ENCODE measurements at places on chromosomes 16 and 17.

DNA sequence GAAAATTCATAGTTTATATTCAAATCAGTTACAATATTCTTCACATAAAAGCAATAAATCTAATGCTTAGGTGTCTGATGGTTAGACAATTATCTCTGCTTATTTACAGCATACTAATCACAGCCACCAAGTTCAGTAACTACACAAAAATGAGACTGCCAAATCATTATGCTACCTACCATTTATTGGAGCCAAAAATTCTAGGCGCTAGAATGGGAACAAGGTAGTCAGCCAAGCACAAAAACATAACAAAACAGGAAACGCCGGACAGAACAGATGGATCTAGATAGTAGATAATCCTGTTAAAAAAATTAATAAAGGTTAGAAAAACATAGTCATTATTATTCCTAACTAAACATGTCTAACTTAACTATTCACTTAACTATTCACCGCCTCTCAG is 3.6 kb downstream of the ARL6IP1 start:
- DNase-seq: no peak

GRCh38 chr17:69764146-69764545 is 310.9 kb upstream of the KCNJ16 start:
- no peak for DNase-seq

GRCh38 chr17:50916026-50916707 is 50.0 kb upstream of the TOB1 start:
- DNase-seq: no peak

DNA sequence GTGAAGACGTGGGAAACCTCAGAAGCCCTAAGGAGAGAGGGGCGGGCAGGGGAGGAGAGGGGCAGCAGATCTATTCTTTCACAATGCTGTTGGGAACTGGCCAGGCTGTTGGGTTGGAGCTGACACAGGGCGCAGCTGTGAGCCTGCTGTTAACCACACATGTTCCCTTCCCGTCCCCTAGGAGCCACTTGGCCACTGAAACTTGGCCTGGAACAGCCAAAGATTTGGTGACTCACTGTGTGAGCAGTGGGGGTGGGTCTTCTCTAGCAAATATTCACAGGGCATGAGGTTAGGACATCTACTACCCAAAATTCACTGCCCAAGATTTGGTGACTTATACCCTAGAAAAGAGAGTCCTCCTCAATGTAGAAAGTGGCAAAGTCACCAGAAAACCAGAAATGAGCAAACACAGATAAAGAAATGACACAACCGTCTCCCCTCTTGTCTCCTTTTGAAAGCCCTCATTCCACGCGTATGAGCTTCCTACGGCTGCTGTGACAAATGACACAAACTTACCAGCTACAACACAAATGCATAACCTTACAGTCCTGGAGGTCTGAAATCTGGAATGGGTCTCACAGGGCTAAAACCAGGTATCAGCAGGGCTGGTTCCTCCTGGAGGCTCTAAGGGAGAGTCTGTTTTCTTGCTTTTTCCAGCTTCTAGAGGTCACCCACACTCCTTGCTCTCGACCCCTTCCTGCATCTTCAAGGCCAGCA is 6.3 kb downstream of the TBC1D16 start:
- DNase-seq: no peak

DNA sequence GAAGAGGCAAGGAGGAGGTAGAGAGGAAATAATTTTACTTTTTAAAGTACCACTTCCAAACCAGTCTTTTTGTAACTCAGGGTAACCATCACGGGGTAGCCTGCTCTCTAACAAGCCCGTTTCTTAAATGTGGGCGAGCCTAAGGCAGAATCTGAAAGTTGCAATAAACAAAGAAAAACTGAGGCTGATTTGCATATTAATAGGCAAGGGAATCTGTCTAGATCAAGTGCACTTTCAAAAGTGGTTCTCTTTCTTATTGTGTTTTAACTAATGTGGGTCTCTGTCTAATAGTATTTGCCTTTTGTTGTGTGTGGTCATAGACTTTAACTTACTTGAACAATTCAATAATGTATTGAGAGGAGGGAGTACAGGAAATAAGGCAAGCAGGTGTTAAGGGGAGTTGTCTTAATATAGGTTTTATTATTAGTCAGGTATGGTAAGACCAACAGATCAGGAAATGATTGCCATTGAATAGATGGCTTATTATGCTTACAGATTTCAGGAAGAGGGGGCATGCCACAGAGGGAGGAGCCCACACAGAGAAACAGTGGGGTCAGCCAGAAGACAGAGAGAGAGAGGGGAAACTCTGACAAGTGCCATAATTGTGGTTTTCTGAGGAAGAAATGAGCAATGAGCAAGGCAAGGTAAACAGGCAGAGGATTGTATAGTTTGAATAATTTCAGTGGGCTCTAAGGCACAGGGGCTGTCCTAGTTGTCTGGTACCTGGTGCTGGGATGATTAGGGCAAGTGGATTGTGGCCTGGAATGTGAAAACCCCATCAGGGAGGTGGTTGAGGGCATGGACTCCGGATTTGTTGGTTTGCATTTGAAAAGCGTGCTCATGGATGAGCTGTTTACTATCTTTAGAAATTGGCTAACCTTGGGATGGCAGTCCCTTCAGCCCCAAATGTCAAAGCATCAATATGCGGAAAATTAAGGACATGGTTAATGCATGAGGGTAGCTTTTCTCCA is 237.2 kb downstream of the TOX3 start:
- no peak for DNase-seq

DNA sequence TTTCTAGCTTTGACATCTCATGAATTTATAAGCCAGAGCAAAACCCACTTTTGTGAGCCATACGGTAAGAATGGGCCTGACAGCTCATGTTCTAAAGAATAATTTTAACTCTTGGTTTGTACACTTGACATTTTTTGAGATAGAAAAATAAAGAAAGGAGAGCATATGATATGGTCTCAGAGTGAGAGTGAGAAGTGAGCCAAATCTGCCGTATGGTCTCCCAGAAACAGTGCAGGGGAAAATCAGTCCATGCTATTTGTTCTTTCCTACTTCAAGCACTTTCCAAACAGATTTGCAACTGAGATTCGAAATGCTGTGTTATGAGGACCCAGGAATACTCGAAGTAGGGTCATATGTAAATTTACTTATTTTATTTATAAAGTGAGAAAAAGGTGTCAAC is 20.9 kb downstream of the SMIM36 start:
- DNase-seq: no peak

DNA sequence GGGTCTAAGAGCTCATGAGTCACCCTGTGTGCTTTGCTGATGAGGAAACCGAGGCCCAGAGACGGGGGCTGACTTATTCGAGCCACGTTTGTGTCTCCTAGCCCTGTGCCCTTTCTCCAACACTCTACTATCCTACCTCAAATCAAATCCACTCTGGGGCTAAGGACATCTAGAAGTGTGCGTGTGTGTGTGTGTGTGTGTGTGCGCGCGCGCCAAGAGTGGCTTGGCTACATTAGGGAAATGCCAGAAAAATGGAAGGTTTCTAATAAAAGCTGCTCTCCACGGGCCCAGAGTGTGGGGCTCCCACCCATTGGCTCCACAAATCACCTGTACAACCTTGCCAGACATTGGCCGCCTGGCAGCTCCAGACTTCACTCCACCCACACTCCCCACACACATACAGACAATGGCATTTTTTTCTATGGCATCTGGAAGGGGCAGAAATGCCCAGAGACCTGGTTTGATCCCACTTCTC is 30.3 kb upstream of the PHOSPHO1 start:
- peak; percentile 15 for DNase-seq

DNA sequence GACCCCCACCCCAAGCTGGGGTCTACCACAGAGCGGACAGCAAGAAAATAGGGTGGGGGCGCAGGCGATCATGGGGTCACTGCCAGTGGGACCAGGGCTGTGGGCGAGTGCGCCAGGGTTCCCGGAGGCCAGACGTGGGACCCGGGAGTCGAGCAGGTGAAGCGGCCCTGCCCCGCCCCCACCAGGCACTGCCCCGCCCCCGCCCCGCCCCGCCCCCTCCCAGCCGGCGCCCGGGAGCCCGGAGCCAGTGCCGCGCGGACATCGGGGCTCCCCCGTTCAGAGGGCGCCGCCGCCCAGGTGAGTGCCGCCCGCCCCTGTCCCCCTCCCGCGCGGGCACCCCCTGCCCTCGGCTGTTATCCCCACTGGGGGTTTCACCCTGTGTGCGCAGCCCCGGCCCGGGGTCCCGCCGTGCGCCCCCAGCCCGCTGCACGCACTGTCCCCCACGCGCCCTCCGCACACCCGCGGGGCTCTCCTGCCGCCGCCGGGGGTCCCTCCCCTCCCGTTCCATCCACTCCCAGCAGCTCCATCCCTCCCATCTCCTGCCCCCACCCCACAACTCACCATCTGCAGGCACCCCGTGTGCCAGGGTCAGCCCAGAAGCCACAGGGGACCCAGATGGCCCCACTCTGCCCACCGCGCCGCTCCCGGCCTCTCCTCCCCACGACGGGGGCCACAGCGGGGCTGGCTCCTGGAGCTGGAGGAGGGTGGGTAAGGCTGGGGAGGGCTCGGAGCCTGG is at the start of gene SSTR5:
Gene SSTR5 (plus strand): TSS at position 222 of the 736 bp plus-strand sequence. CDS start 6,122 bp downstream, outside the sequence.
- no peak for DNase-seq

GRCh38 chr17:4201226-4201625 is 58.2 kb downstream of the CYB5D2 start:
- DNase-seq: no peak

- DNase-seq: no peak
Observed at GRCh38 chr17:62760059-62760944, 47.8 kb downstream of the MARCHF10 start.

- no peak for DNase-seq
Observed at GRCh38 chr17:64178011-64178825, 48.3 kb upstream of the ERN1 start.

- no peak for DNase-seq
Observed at GRCh38 chr16:745739-746138, 4.9 kb upstream of the CIAO3 start.

GRCh38 chr16:400061-400591 is 1.6 kb upstream of the DECR2 start:
- DNase-seq: no peak

DNA sequence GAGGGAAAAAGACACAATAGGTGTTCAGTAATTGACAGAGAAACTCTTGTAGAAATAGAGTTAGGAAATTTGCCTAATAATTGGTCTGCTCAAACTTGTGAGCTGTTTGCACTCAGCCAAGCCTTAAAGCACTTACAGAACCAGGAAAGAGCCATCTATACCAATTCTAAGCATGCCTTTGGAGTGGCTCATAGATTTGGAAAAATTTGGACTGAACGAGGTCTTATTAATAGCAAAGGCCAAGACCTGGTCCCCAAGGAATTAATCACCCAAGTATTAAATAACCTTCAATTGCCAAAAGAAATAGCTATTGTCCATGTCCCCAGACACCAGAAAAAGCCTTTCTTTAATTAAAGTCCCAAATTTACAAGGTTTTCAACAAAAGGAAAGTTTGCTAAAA is 90.3 kb downstream of the EMP2 start:
- no peak for DNase-seq
